Dermis lymphatic vessel endothelial cell (primary cell): ENCODE measurements at places on chromosomes 2 and 18. TPM values are rescaled to one million over a fixed set of nuclear protein-coding genes. Genes with fewer than 3 reads are reported as not detected.

Gene ATIC
- 13.5 and 19.9 TPM in 2 replicates for total RNA-seq

Gene IL36RN
- not detected in 2 replicates for total RNA-seq

Gene SERPINB3
- not detected in 2 replicates for total RNA-seq

Gene ALK
- not detected in 2 replicates for total RNA-seq

Gene NGEF
- total RNA-seq, result under 0.01 and 0.22 TPM in 2 replicates

Gene PAPOLG
- total RNA-seq, result 13.0 and 19.2 TPM in 2 replicates

Gene LMAN1
- 97.9 and 122 TPM in 2 replicates for total RNA-seq

Gene POTEC
- not detected in 2 replicates for total RNA-seq
